CD4-positive, alpha-beta T cell treated with Interleukin-6 at 100 ng/mL for 8 hours (primary cell): ENCODE measurements at places on chromosomes 7 and 10.

DNA sequence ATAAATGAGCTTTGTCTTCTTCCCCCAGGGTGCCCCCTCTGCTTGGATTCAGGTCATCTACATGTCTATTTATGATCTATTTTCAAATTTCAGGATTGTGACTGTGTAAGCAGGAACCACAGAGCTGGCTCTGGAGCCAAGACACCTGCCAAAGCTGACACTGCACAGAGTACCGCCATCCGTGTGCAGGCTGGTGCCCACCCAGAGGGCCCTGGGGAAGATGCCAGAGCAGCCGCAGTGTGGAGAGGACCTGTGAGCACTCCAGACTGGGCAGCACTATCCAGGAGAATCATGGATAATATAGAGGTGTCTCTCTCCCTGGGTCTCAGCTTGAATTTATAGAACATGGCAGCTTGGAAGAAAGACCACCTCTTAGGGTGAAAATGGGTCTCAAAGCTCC is 577.5 kb downstream of the GRID1 start:
- no peak for DNase-seq

DNA sequence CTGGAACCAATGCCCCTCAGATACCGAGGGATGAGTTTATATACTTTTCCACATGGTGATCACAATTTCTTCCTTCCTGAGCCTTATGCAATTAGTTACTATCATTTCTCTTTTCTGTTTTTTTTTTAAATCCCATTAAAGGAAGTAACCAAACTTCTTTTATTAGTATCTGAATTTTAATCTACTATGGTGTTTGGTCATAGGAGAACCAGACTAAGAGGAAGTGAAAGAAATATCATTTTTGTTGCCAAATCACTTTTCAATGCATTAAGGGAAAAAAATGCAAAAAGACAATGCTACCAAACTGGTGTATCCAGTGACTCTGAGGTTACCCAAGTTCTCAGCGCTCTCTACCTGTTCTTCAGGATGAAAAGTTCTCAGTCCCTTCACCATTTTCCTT is 167.7 kb downstream of the NXPH1 start:
- DNase-seq = no peak

DNA sequence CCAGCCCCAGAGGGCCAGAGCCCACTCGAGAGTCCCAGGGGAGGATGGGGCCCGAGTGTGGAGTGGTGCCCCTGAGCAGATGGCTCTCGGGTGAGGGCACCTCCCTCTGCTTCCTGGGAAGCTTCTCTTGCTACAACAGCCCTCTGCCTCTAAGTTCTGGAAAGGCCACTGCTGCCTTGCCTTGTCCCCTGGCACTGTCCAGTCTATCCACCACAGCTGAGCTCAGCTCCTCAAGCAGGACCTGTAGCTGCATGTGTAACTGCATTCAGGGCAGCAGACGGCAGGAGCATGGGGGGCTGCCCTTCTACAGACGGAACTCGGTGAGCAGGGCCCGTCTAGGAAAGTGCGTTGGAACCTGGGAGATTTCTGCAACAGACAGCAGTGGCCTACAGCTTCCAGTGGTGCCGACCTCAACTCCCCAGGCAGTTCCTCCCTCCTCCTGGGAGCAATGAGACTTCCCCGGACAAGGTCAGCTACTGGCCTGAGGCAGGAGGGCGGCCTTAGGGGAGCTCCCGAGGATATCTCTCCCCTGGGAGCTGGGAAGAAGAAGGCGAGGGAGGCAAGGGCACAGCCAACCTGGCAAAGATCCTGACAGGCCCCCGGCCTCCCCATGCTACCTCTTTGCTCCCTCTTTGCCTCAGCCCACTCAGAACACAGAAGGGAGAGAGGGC is 88.5 kb downstream of the DLG5 start:
- no peak for DNase-seq

GRCh38 chr10:63169624-63170023 is 36.5 kb downstream of the NRBF2 start:
- DNase-seq = no peak

DNA sequence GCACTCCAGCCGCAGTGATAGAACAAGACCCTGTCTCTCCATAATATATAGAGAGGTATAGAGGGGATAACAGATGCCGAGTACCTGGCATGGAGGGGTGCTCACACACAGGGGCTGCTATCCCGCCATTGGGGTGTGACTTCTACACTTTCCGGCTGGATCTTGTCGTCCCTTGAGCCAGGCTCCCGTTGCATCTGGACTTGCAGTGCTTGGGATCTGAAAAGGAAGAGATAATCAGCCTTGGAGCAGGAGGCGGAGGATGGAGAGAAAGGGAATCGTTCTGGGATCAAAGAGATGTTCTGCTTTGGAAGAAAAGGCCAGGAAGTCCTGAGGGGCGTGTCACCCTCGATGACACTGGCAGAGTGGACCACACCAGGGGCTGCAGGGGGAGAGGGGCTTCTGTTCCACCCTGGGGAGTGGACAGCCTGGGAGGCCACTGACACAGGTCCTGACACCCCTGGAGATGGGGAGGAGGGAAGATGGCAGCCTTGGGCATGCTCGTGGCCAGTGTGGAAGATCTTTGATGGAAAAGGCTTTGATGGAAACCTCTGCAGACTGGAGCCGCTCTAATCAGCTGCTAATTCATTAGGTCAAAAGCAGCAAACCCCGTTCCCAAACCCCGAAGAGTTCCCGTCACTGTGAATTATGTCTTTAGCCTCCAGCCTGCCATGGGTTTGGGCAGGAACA is 85.1 kb downstream of the CARD11 start:
- DNase-seq = no peak

- no peak for DNase-seq
Measured at GRCh38 chr10:126270111-126270510, 118.2 kb downstream of the ADAM12 start.

DNA sequence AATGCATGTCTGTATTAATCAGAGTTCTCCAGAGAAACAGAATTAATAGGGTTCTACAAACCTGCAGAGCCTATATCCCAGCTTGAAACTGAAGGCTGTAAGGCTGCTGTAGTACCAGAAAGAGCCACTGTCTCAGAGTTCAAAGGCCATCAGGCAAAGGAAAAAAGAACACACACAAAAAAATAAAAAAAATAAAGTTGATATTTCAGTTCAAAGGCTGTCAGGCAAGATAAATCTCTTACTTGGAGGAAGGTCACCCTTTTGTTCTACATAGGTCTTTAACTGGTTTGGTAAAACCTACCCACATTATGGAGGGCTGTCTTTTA is 12.0 kb upstream of the TMEM26 start:
- DNase-seq = no peak

- DNase-seq = no peak
Measured at GRCh38 chr7:127758105-127758504, 106.1 kb downstream of the SND1 start.

DNA sequence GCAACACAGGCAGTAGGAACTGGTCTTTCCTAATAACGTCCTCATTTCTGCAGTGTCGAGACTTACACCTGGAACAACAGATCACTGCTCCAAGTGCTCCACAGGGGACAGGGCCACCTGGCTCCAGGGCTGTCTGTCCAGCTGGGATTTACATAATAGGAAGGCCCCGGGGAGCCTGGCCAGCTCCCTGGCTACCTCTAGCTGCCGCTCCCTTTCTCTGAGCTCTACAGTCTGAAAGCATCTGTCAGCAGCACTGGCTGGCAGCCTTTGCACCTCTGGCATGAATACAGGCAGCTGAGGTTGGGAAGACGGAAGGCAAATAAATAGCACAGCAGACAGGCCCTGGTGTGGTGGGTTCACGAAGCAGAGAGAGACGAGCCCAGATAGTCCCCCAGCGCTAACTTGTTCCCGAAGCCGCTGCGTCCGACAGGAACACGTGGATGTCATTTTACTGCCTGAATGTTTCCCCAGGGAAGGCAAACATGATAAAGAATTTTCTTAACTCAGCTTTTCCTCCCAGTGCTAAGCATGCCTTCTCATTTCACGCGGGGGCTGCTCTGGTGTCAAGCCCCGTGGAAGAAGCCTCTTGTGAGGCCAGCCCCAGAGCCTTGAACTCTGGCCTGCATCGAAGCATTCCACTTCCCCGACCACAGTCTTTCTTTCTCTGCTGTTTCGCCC is 105.4 kb downstream of the ITIH5 start:
- no peak for DNase-seq

DNA sequence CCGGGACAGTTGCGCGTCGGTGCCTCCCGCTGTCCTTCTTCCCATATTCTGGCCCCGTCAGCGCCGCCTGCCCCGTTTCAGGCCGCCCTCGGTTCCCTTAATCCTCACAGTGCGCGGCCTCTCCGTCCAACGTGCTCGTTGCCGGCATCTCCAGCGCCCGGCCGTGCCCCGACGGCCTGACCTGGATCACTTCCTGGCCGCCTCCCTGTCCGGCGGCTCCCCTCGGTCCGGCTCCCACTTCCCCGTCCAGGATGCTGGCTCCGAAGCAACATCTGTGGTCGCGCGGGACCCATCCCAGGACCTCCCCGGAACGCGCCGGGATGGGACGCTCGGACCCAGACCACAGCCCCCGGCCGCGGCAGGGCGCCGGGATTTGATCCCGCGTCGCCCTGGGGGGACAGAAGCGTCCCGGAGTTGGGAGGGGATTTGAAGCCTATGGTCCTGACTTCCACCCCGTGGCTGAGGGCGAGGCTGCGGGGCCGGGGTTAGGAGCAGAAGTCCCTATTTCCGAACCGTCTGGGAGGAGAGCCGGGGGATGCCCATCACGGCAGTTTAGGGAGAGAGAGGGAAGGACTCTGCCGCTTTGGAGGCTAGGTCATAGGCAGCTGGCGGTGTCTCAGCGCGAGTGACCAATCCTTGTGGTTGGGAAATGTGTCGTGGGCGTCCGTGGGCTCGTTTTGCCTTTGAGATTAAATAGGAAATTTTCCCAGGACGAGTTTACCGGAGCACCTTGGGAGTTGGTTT is 53.8 kb downstream of the KCTD7 start:
- no peak for DNase-seq

GRCh38 chr10:98477861-98478260 is 31.1 kb upstream of the HPS1 start:
- DNase-seq = no peak

- no peak for DNase-seq
Measured at GRCh38 chr10:85946713-85947326, 419.8 kb downstream of the GRID1 start.

GRCh38 chr7:107915541-107915940 is 24.6 kb downstream of the DLD start:
- DNase-seq = no peak

- DNase-seq = no peak
Measured at GRCh38 chr10:70418713-70419112, 14.8 kb downstream of the EIF4EBP2 start.

DNA sequence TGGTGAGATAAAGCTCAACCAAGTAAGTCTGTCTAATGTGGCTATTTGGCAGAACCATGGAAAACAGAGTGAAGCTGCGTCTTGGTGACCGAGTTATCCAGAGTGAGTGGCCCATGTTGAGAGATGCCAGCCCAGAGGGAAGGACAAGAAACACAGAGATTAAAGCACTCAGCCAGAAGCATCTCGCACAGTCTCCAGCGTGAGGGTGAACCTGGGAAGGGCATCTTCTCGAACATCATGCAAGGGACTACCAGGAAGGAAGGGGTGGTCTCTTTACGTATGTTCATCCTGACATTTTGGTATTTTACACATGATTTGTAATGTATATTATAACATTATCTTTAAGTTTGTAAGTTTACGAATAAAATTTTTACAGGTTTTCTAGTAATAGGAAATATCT is 146.4 kb downstream of the TCERG1L start:
- no peak for DNase-seq

DNA sequence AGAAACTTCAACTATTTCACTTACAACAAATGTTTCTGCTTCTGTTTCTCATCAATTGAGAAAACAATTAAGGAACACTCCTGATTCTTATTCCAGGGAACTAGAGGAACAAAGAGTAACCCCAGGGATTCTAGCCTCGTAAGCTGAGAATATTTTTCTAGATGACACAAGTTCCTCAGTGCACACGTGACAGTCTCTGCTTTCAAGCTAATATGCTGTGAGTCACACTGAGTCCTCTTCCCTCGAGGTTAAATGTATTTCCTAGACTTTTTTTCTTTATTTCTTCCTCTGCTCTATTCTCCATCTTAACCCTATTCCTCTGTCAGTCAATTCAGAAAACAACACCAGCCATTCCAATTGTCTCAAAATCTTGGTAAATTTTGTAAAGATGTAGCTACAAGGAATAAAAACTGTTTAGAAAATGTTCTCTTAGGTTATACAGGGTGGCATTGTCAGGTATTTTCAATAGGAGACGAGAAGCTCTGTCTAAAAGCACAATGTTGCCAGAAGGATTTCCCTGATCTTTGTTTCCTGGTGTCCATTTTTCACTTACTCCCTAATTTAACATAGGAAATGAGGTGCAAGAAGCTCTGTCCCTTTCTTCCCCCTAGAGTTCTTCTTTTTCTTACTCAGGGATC is 5.8 kb upstream of the C1GALT1 start:
- DNase-seq = no peak

DNA sequence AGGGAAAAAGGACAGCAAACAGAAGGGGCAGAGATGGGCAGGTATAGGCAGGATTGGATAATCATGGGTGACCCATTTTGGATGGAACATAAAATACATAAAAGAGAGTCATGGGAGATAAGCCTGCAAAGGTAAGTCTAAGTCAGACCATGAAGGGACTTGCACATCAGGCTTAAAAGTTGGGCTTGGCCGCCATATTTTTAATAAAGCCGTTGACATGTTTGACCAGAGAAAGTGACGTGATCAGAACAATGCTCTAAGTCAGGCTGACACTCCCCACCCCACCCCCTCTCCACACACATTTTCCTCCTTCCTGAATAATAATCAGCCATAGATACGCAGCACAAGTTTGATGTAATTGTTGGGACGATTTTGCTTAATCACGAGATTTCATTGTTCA is 54.0 kb downstream of the MRPL32 start:
- no peak for DNase-seq

DNA sequence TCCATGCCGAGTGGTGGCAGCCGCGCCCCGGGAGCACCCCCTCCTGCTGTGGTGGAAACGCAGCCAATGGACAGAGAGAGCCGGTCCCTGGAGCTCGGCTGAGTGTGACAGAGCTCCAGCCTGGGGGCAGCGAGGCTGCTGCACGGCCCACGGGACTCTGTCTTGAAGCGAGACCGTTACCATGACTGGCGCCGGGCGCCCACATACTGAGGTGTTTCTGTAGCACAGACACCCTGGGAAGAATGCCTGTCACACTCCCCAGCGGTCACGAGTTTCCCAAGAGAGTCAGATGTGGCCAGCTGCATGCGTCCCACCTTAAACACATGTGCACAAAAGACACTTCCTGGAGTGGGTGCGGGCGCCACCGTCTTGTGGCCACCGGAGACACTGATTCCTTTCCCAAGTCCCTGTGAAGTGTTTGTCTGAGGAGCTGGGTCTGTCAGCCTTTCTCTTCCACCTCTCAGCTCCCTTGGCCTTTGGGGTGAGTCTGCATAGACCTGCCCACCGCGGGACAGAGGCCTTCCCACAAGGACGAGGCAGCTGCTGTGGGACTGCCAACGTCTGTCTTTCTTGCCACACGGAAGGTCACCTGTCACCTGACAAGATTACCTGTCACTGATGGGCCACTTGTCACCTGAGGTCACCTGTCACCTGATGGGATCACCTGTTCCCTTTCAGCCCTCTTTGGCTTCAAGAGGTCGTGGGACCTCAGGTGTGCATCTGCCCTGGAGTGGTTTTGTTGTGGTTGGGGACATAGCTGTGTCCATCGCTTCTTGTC is 94.6 kb downstream of the DNAJB6 start:
- no peak for DNase-seq
